ENCODE measurements at places on chromosomes 7 and 10.

- DNase-seq: no peak
These were observed 116.7 kb downstream of the CELF2 start for GRCh38 chr10:11134411-11134810.

DNA sequence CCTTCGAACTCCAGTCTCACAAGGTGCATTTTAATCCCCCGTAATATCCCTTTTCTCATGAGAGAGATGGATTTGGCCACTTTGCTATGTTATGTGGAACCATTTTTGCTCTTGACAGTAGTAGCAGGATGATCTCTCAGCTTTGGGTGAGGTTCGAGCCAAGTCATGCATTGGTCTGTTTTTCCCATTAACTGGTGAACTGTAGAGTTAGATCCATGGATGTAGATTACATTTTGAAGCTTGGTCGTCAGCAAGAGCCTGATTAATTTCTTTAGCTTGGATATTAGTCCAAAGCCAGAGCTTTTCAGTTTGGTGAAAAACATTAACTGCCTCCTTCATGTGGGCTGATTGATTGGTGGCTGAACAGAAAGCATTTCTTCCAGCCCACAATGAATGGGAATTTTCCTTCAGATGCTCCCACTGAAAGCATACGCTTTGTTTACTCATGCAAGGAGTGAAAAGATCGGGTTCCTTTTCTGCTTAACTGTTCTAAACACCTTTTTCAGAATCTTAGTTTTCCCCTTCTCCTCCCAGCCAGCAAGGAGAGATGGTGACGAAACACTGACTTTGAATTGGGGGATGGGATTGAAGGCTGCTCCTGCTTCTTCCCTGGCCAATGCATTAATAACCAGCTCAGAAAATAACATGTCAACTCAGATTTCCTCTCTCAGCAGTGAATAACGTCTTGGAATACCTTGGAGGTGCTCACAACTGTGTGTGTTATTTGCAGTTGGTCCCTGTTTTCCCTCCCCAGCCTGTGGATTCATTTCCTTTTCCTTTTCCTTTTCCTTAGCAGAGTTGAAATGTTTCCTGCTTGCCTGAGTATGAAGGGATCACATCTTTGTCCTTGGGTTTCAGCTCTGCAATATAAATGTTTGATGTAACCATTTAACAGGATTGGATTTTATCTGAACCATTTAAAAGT is 351.8 kb upstream of the FZD8 start:
- no peak for DNase-seq

DNA sequence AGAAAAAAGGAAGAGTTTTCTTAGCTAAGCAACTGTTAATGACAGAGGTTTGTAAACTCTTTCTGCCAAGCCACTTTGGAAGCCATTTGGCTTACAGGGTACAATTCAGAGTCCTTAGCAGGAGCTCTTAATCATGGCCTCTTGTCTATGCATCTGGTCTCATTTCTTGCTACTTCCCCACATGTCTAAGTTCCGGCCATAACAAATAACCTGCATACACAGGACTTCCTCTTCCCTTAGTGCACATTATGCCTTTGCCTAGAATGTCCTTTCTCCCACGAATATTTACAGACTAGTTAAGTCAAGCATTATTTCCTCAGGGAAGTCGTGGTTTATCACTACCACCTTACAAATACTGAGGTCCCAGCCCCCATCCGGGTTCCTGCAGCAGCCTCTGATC is 8.6 kb upstream of the UPF2 start:
- DNase-seq: no peak

GRCh38 chr7:132461032-132461592 is 115.2 kb downstream of the PLXNA4 start:
- DNase-seq: no peak

GRCh38 chr10:91596825-91597196 is 36.1 kb downstream of the PPP1R3C start:
- DNase-seq: no peak

DNA sequence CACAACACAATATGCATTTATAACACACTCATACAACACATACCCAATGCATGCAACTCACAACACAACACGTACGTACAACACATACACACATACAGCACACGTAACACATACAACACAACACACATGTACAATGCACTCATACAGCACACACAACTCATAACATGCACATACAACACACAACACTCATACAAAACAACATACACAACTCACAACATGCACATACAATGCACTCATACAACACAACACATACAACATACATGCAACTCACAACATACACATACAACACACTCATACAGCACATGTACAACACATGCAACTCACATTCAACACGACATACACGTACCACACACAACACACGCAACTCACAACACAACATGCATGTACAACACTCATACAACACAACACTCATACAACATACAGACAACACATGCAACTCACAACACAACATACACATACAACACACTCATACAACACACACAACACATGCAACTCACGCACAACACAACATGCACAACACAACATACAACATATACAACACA is 21.8 kb downstream of the DIP2C start:
- no peak for DNase-seq

DNA sequence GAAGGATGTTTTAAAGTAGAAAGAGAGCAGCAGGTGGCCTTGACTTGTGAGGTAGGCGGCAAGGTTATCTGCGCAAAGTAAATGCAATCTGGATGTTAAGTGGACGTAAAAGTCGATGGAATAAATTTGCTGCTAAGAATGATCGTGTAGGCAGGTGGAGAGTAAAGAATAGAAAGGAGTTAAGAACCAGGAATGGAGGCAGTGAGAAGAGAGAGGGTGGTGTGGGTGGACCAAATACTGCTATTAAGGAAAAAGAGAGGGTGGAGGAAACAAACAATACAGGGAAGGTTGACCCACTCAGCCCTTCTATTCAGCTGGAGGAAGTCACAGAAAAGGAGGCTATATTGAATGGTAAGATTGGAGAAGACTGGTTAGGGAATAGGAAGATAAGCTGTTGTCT is 1.9 kb upstream of the CUL1 start:
- no peak for DNase-seq

GRCh38 chr7:2661602-2662272 is 26.3 kb upstream of the AMZ1 start:
- DNase-seq: no peak

DNA sequence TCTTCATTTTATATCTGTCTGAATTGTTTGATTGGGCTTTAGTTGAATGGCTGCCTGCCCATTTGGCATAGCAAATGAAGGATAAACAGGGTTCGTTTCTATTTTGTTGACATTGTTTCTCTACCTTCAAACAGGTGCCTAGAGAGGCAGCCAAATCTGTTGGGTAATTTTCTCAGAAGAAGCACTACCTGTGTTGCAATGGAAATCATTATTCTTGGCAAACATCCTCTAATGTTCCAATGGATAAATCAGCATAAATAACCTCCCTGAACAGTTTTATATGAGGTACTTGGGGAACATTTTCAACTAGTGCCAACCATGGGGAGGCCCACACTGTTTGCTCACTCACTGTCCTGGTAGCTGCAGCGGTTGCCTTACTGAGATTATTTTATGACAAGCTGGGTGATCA is 64.4 kb upstream of the PLPP4 start:
- DNase-seq: no peak

DNA sequence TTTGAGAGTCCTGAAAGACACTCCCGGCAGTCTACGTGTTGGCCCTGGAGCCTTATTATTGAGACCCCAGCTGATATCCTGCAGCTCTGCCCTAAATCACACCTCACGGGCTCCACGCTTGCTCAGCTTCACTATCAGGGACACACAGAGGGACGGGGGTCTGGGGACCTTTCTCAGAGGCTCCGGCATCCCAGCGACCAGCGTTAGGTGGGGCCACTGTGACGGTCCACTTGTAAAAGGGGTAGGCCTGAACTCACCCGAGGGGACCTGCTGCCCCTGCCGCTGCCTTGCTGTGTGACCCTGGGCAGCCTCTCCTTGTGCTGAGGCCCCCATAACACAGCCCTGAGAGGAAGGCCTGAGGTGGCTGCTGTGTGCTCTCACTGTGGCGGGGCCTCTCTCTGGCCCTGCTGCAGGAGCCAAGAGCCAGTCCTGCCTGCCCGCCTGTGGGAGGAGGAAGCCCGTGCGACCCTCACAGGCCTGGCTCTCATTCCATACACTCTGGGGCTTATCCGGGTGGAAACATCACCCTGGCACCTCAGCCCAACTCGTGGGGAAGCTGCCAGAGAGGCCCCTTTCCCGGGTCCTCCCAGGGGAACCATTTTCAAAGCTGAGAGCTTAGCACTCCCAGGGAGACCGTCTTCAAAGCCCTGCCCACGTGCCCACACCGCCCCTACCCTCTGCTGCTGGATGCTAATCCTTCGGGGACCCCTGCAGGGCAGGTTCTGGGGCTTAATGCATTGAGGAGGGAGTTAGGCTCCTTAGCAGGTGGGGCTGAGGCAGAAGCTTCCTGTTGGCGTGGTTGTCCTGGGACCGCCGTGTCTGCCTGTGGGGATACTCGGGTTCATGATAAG is 21.7 kb downstream of the AQP1 start:
- no peak for DNase-seq

DNA sequence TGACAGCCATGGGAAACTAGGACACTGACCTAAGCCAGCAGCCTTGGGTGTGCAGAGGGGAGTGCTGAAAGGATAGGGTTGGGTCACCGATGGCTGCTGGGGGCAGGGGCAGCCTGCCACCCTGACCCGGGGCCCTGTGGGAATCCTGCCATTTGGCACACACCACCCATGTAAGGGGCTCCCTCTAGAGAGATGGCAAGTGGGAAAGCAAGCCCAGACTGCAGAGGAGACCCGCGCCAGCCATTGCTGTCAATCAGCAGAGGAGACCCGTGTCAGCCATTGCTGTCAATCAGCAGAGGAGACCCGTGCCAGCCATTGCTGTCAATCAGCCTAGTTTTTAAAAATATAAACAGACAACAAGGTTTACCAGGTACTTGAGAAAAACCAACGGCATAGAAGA is 27.4 kb upstream of the PRKAG2 start:
- no peak for DNase-seq

GRCh38 chr10:68135922-68136792 is 26.9 kb downstream of the MYPN start:
- DNase-seq: peak; percentile 86

- DNase-seq: peak; percentile 79
These were observed 6.8 kb downstream of the ORAI2 start for GRCh38 chr7:102439963-102440795.

Measured in HCT116 (cell line).